ENCODE measurements at places on chromosomes 5 and 9.

DNA sequence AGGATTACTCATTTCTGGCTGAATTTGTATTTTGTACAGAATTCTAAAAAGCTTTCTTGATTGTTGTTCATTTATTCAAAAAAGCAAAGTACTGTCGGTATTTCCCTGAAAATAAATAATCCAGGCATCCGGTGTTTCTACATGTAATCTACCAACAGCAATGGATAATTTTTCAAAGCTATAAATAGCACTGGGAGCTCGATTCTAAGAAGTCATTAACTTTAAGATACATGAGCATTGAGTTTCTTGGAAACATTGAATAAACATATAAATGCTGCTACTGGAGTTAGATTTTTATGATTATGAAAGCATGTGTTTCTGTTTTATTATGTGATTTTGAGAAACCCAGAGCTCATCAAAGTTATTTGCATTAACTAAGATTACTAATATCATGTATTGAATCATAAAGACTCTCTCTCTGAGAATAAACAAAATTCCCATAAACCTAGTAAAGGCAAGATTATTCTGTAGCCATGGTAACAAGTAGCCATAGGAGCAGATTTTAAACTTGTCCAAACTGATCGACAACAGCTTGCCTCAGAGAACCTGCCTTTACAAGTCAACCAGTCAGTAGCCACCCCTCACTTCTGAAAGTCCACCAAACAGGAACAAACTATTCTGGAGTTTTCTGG is 197.0 kb downstream of the DRD1 start:
- no peak for DNase-seq

DNA sequence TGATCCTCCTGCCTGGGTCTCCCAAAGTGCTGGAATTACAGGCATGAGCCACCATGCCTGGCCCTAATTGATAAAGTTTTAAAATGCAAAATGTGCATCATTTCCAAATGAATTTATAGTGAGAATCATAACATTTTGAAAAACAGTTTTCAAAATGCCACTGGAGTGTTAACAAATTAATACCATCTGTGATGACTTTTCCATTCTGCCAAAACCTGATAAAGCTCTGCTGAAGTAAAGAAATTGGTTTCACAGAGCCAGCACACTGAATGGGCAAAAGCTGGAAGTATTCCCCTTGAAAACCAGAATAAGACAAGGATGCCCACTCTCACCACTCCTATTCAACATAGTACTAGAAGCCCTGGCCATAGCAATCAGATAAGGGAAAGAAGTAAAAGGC is 89.6 kb downstream of the MUSK start:
- no peak for DNase-seq

GRCh38 chr9:124357721-124358361 is 57.4 kb downstream of the PSMB7 start:
- no peak for DNase-seq

GRCh38 chr5:72112389-72112788 is 5.1 kb downstream of the MAP1B start:
- DNase-seq = no peak

- DNase-seq = no peak
These were observed 18.3 kb upstream of the IL13 start for GRCh38 chr5:132639706-132640130.

- DNase-seq = no peak
These were observed 15.5 kb upstream of the MARCHF6 start for GRCh38 chr5:10337986-10338385.

DNA sequence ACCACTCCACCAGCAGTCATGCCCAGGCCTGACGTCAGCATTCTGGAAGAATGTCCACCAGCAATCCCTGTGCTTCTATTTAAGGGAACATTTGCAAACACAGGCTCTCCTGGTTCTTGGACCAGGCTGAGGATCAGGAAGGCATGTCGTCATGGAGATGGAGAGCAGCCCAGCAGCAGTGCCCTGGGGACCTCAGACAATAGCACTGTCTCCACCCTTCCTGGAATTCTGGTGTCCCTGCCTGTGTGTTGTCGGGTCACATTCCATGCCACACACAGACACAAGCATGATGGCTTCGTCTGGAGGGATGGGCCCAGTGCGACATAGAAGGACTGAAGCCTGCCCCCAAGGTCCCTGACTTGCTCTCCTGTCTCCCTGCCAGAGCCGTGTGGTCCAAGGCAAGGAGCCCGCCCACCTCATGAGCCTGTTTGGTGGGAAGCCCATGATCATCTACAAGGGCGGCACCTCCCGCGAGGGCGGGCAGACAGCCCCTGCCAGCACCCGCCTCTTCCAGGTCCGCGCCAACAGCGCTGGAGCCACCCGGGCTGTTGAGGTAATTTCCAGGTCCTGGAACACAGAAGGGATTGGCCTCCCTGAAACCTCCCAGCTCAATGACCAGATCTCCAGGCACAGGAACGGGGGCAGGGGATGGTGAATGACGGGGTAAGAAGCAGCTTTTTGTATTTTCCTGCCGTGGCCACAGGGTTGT is 43.8 kb downstream of the STOM start:
- DNase-seq = no peak

DNA sequence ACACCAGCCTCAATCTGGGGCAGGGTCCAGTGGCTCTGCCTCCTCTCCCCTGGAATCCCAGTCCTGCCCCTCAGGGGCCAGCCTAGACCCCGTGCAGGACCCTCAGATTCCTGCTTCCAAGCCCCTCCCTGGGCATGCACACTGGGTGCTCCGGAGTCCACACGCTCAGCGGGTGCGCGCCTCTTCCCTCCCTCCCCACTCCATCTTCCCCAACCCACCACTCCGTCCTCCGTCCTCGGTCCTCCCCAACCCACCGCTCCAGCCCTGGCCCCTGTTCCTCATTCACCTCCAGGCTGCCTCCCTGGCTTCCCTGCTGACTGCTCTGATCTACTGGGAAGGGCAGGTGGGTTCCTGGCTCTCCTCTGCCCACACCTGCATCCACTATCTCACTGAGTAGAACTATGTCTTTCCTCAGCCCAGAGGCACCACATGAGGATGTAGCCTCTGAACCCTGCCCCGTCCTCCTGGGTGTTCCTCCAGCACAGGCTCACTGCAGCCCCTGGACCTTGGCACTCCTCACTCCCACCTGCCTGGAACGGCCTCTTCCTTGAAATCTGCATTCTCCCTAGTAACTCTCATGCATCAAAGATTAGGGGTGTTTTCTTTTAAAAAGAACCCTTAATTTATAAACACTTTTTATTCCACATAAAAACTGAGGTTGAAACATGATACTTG is 92.8 kb downstream of the CAMSAP1 start:
- no peak for DNase-seq

GRCh38 chr5:64292611-64293215 is 127.1 kb downstream of the RNF180 start:
- DNase-seq = no peak

GRCh38 chr9:132365986-132366385 is 11.2 kb upstream of the SETX start:
- no peak for DNase-seq

DNA sequence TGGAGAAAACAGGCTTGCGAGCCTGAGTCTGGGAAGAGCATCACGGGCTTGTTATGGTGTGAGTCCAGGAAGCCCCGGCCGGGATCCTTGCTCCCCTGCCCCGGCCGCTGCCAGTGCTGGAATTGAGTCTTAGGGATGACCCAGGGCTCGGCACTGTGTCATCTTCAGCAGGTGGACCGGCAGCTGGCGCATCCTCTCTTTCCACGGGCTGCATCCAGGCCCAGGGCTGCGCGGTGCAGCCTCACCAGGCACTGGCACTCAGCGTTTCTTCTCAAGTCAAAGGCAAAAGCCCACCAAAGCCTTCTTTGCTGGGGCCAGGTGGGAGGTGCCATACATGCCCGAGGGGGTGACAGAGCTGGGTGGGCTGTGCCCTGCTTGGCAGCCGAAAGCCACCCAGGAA is 46.6 kb downstream of the COL5A1 start:
- DNase-seq = no peak

GRCh38 chr9:119003201-119003611 is 366.0 kb downstream of the BRINP1 start:
- no peak for DNase-seq

DNA sequence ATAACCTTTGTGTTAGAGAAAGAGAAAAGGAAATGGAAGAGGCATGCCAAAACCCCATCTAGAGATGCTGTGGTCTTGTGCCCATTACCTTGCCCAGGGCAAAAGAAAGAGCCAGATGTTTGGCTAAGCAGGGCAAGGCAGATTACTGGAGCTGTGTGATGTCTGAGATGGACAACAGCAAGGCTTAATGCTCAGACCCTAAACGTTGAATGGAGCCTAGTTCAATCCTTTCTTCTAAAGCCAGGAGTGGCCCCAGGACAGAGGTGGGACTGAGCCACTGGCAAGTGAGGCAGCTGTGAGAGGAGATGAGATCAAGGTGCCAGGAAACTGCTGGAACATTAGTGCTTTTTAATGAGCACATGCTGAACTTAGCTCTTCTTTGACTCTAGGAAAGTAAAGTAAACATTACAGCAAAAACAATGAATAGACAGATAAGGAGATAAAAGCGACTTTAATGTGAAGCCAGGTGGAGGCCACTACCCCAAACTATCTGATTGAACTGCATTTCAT is 143.0 kb upstream of the EGFLAM start:
- DNase-seq = no peak

DNA sequence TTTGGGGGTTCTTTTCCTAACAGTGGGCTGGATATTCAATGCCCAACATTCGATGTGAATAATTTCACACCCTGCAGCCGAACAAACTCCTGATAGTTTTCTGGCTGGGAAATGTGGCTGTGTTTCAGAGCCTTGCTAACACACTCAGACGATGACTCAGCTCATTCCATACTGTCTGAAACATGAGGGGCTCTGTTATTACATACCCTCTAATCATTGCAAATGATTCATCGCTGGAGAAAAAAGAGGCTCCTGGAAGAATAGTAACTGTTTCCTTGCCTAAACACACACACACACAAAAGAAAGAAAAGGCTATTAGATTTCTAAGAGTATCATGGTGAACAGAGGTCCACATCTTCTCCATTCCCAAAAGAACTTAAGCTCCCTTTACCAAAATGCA is 75.8 kb downstream of the OXCT1 start:
- no peak for DNase-seq

- no peak for DNase-seq
These were observed 49.6 kb upstream of the PTGER4 start for GRCh38 chr5:40630126-40630525.

- no peak for DNase-seq
These were observed 64.9 kb downstream of the GOLPH3 start for GRCh38 chr5:32109236-32109635.

GRCh38 chr5:153624451-153624765 is 133.9 kb downstream of the GRIA1 start:
- no peak for DNase-seq

GRCh38 chr9:94859226-94859625 is 132.7 kb downstream of the AOPEP start:
- no peak for DNase-seq

DNA sequence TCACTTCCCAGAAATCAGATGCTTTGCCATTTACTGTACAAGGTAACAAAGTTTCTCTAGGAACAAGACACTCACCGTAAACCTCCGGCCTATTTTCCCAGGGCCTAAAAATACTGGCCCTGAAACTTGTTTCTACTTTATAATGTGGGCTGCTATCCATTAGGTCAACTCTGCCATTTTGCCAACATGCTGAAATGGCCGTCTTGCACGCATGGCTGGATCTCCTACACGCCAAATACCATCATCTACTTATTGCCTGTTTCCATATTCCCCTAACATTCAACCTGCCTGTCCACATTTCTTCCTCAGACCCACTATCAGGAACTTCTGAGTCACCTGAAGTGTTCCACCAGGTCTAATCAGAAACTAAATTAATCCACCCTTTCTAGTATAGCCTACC is 4.7 kb downstream of the TBCA start:
- no peak for DNase-seq
